ENCODE measurements at places on chromosomes 13 and 19.
A peak's percentile ranks its signal among the peaks of the same experiment; 100 is the strongest.

DNA sequence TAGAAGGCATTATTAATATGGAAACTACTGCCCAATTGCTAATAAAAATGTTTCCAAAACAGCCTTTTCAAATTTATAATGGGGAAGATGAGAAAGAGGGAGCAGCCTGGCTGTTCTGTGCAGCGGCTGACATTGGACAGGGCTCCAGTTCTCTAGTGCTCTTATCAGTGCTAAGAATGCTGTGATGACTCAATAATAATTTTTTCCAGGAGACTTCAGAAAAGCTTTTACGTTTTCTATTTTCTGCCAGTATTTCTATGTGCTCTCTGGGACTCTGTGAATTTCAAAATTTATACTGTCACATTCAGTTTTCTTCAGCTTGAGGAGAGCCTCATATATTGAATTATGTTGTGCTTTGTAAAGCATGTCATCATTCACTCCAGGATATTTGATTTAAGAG lies 209.6 kb downstream of the VWA8 start:
- DNase-seq: peak; percentile 85

DNA sequence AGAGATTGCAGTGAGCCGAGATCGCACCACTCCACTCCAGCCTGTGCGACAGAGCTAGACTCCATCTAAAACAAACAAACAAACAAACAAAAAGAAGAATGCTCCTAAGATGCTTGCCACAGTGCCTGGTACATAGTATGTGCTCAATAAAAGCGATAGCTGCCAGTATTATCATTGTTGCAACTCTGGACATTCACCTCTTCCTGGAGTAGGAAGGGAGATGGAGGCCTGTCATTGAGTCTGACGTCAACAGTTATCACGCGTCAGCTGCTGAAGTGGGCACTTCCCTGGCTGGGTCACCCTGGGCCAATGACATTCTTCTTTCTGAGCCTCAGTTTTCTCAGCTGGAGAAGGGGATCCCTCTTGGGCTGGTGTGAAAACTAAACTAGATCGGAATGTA lies 4.2 kb upstream of the PLAUR start:
- DNase-seq: no peak

GRCh38 chr13:99258210-99258860 lies at the start of gene GPR18:
Gene GPR18, minus strand, starts transcription at chr13:99258379. Its CDS starts 2,507 bp downstream, at chr13:99255872.
- DNase-seq: no peak

GRCh38 chr13:74575729-74576125 lies 441.5 kb upstream of the KLF12 start:
- DNase-seq: peak; percentile 23

- peak; percentile 83 for DNase-seq
These were observed 3.4 kb downstream of the TPGS1 start for GRCh38 chr19:510606-511100.
